Fibroblast of the aortic adventitia (primary cell): ENCODE measurements at places on chromosomes 2 and 18. TPM values are rescaled to one million over a fixed set of nuclear protein-coding genes. Genes with fewer than 3 reads are reported as not detected.
A peak's percentile ranks its signal among the peaks of the same experiment; 100 is the strongest.

DNA sequence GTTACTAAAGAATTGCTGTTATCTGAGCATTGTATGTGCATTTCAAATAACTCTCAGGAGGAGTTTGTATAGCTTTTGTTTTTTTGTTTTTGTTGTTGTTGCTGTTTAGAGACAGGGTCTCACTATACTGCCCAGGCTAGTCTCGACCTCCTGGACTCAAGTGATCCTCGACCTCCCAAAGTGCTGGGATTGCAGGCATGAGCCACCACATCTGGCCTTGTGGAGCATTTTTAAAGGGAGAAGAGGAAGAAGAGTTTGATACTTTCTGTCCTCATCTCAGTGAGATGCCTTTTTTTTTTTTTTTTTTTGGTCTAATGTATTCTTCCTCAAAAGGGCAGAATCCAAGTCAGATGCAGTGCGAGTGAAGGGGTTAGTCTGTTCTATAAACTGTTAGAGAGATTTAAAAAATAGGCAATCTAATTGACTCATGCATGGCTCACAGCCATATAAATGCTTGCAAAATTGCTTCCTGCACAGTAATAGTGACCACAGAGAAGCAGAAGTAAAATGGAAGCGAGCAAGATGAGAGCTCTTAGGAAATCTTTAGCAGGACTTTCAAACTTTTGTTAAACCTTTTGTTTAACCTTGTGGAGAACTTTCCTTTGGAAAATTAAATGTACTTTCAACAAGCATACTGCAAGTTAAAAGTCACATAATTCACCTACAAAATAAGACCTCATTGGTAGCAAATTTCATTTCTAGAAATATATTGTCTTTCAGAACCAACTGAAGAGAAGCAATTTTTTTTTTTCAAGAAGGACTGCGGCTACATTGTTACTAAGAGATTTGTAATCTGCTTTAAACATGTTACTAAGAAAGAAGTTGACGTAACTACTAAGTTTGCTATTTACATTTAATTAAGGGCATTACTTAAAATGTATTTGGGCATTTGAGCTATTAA, 52.3 kb upstream of the ROCK1 start:
- peak; percentile 89 for DNase-seq

DNA sequence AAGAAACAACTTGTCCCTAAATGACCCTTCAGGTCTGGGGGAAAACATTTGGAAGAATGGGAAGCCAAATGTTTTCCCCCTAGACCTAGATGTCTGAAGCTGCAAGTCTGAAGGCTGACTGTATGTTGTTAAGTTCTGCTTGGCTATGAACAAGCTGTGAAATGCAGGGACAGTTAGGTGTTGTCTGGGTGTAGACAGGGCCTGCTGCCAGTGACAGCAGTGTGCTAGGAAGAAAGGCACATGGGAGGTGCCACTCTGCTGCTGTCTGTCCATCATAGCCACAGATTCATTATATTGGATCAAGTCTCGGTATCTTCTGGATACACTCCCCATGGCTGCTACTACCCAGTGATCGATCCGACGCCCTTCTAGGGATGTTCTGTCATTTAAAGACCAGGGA, 265.9 kb upstream of the PXDN start:
- DNase-seq = no peak

DNA sequence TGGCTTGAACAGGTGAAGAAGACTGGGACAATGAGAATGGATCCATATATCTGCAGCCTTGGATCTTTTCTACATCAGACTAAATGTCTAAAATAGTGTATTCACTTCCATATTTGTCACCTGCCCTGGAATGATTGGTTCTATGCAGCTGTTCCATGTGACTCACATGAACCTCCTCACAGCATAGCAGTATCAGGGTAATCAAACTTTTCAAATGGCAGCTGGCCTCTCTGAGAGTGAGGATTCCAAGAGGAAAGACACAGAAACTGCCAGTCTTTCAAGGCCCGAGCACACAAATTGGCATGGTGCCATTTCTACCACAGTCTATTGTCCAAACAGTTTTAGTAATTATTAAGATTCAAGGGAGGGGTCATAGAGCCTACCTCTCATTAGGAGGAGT, 859.3 kb downstream of the BCL11A start:
- no peak for DNase-seq

DNA sequence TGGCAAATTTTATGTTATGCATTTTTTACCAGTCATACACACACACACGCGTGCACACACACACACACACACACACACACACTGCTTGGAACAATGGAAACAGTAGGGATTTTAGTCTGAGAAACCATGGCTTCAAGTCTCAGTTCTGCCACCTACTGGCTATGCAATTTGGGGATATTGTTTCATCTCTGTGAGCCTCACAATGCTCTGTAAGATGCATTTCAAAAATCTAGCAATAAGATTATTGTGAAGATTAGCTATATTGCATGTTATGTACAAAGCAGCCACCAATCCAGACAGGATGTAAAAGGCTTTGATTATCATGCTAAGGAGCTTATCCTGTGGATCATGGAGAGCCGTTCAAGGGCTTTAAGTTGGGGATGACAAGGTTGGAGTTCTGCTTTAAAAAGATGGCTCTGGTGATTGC, 401.4 kb downstream of the NBAS start:
- DNase-seq = peak; percentile 70

- DNase-seq = peak; percentile 53
Measured at GRCh38 chr18:59881728-59882656, 17.8 kb upstream of the PMAIP1 start.

DNA sequence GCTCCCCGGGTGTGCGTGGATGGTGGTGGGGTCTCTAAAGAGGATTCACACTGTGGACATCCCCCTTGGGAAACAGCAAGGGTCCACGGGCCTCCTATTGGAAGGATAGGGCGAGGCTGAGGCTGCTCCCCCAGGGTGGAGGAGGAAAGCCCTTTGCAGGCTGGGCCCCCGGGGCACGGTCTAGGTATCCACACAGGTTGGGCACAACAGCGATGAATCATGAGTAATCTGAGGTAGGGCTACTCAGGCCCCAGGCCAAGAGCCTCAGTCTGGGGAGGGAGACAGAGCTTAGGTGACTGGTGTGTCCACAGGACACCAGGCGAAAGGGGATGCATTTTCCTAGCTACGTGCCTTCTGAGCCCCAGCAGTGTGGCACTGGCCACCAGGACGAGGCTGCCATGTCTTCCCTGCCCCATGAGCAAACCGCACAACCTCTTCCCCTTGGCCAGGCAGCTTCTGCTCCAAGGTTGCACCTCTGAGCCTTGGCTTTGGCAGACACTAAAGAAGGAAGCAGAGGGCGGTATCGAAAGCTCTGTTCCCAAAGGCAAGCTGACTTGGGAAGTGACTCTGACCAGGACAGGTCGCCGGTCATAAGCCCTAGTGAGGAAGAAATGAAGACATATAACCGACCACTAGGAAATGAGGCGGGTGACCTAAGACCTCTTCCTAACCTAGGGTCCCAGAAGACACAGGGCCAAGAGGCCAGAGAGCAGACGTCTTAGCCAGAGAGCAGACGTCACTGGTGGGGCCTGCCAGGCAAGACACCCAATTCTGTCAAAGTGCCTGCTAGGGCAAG, 14.6 kb upstream of the SEMA4C start:
- no peak for DNase-seq

HOXD4 gene
- total RNA-seq = 1.1 TPM in 1 of 2 replicates, not detected in the other

DPYSL5 gene
- total RNA-seq = not detected in 2 replicates

TMSB10 gene
- total RNA-seq = 3,849 and 4,291 TPM in 2 replicates

UNC80 gene
- not detected in 2 replicates for total RNA-seq

GCG gene
- not detected in 2 replicates for total RNA-seq
